ENCODE measurements at places on chromosomes 3 and 15. TPM values are rescaled to one million over a fixed set of nuclear protein-coding genes. Genes with fewer than 3 reads are reported as not detected.

DNA sequence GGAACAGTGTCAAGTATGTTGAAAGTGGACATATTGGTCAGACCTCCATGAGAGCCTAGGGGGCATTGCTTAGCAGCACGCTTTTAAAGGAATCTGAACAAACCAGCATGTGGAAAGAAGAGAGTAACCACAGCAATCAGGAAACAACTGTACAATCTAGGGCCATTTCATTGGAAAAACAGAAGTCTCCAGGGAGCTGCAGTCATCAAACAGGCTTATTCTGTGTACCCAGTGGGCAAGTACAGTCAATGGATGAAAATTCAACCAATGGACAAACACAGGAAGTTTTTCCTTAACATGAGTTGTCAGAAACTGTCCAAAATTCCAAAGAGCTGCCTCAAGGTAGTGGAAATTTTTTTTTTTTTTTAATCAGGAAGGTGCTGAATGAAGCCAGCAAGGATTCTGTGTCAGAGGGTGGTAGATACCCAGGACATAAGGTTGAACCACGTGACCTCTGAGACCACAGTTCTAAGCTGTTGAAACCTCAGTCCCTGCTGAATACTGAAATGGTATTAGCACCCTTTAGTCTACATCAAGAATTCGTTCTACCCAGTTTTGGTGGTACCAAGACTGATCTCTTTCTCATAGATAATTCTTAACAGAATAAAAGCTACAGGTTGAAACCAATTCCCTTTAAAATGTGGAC lies 4.4 kb upstream of the DLG1 start:
- DNase-seq, result peak; percentile 61

DNA sequence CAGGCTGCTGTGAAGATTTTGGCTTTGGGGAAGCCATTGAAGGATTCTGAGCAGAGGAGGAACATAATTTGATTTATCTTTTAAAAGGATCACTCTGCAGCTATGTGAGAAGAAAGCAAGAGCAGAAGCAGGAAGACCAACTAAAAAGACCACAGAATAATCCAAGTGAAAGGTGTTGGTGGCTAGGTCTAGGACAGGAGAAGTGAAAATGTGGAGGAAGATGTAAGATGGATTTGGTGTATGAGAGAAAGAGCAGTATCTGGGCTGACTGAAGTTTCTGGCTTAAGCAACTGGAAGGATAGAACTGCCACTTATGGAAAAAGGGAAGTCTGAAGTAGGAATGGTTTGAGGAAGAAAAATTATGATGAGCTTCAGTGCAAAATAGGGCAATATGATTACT lies 62.0 kb downstream of the SFMBT1 start:
- DNase-seq, result no peak

- no peak for DNase-seq
These were observed 22.2 kb downstream of the EPHB3 start for GRCh38 chr3:184583578-184584451.

GRCh38 chr3:132284781-132285619 lies 32.2 kb upstream of the ACP3 start:
- DNase-seq, result no peak

DNA sequence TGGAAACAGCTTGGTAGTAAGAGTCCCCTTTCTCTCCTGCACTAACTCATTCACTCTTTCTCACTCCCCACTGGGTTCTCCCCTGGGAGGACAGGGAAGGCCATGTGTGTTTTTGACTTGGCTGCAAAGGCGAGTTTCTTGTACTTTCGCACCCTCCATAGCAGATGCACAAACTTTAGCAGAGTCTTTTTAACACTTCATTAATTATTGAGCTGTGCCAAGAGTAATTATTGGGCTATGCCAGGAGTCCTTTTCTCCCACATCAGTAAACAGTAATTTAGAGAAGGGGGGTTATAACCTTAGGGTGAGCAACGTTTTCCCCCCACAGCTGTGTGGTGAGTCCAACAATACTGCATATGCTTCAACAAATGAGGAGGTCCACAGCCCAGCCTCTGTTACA lies 224.4 kb upstream of the ATP11B start:
- DNase-seq, result no peak

DNA sequence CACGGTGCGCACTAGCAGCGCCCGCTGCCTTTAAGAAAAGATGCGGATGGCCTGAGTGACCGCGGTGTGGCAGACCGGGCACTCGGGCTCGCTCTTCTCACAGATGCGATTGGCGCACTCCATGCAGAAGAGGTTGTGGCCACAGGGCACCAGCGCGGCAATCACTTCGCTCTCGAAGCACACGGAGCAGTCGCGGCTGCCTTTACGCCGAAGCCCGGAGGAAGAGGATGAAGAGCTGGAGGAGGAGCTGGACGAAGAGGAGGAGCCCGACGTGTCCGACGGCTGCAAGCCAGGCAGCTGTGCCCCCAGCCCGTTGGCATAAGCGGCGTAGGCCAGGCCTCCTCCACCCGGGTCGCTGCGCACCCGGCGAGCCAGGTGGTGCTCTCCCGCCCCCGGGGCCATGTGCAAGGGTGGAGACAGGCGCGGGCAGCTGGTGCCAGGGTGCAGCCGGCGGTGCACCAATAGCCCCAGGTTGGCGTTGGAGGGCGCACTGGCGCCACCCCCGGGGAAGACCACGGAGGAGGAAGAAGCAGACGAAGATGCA lies 2.6 kb downstream of the MEX3B start:
- no peak for DNase-seq

DNA sequence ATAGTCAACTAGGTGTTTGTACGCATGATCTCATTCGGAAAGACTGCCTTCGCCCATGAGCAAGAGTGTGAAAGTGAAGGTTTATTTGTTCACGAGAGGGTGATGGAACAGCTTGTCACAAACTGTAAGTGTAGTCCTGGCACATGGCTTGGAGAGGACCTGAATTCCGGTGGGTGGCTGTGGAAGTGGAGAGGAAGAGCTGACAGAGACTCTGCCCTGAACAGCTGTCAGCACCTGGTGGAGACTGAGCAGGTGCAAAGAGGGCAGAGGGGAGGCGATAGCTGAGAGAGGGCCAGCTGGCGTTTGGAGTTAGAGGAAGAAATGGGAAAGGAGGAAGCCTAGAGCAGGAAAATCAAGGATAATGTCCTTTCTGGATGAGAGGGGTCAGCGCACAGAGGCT lies 155.7 kb downstream of the EEFSEC start:
- no peak for DNase-seq

DNA sequence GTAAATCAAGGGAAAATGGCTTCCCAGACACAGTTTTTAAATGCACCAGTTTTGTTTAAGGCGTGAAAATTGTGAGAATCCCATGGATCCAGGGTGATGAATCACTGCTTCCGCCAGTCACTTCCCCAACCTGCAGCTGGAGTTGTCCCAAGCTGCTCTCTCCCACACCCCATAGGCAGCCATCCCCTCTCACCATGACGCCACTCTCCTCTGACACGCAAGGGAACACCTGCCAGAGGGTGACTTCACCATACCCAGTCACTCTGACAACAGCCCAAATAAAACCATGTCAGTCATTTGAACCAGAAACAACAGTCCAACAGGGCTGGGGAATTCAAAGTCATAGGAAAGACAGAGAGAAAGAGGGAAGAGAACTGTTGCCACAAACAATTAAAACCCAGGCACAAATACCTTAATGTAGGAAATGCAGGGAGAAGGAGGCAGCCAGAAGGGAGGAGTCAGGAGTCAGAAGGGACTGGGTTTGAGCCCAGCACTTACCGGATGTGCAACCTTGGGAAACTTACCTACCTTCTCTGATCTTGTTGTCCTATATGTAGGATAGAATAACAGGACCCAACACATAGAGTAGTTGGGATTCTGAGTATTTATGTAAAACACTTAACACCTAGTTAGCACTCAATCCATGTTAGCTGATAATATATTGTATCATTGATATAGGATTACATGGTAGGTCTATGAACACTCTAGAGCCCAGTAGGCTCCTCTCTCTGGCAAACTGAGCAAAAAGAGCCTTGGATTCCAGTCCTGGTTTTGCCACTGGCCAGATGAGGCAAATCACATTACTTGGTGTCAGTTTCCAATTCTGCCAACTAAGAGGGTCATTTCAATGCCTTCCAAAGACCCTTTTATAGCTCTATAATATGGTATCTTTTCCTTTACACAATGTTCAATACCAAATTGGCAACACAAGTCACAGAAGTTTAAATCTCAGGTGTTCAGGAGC lies 326.3 kb upstream of the ICE2 start:
- no peak for DNase-seq

DNA sequence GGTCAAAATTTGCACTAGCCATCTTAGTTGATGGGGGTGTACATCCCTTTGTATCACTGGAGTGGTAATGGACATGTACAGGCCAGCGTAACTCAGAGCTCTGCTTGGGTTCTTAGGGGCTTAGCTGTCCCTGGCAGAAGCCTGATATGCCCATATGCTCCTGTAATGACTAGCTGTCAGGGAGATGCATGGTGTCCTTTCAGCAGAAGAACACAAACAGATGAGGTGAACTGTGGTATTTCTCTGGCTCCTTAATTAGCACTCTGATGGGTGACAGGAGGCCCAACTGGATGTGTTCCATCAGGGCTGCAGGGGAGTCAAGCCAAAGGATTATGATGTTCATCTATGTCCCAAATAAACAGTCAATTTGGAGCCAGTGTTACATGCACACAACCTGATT lies 774.5 kb downstream of the AGBL1 start:
- DNase-seq, result no peak

DNA sequence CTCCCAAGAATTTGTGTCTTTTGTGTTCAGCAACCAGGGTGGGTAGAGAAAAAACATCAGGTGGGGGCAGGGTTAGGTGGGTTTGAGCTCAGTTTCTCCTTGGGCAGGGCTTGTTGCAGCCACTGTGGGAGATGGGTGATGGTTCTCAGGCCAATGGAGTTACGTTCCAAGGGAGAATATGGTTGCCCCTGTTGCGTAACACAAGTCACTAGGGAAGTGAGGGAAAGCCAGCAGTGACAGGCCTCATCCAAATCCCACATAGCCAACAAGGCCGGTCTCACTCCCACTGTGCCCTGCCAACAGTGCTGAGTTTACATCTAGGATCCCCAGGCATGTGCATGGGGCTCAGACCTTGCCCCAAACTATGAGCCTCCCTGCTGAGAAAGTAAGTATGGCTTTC lies 7.9 kb upstream of the FBXL2 start:
- DNase-seq, result no peak

DNA sequence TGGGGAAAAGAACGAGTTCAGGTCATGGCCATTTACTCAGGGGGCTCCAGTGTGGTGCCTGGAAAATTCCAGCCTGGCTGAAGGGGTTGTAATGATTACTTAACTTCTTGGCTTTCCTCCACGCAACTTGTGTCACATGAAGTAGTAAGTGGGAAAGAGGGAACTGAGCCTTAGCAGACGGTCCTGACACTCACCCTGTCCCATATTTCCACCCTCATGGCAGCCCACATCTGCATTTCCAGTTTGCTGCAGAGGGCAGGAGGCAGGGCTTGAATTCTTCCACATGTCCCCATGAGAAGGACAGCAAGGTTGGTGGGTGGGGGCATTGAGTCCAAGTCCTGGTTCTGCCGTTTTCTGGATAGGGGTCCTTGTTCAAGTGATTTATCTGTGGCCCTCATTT lies 7.8 kb upstream of the CAMP start:
- no peak for DNase-seq

DNA sequence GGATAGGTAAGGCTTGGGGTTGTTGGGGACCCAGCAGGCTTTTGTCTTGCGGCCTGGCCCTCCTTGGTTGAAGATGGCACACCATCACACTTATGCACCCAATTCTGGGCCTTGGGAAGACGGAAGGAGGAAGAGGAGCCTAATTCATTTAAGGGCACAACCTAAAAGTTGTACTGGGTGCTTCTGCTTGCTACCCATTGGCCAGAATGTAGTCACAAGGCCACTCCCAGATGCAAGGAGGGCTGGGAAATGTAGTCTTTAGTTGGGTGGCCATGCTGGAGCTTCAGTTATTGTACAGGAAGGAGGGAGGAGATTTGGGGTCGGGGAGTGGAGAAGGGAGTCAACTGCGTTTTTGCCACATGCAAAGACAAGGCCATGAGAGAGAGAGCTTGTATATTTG lies 109.2 kb downstream of the TMEM266 start:
- DNase-seq, result peak; percentile 40

GRCh38 chr3:194306771-194307640 lies 44.1 kb downstream of the CPN2 start:
- DNase-seq, result no peak

- DNase-seq, result no peak
These were observed 17.3 kb upstream of the ATG7 start for GRCh38 chr3:11254876-11255275.

GRCh38 chr15:20356444-20356910 lies 185.1 kb downstream of the GOLGA6L6 start:
- no peak for DNase-seq

GRCh38 chr15:97236140-97236539 lies 724.4 kb upstream of the ARRDC4 start:
- DNase-seq, result no peak

RPN1 gene
- 287 TPM for total RNA-seq

TMCO5A gene
- not detected for total RNA-seq

CYP11A1 gene
- not detected for total RNA-seq

EOMES gene
- not detected for total RNA-seq

DENND4A gene
- total RNA-seq, result 15.8 TPM

LDHAL6B gene
- total RNA-seq, result not detected

TP63 gene
- not detected for total RNA-seq

POPDC2 gene
- total RNA-seq, result not detected

SLC22A14 gene
- total RNA-seq, result not detected

DNASE1L3 gene
- total RNA-seq, result not detected

HGD gene
- not detected for total RNA-seq

Data from HFFc6 (cell line).